NCI-H187 treated with DMSO at 0.1 percent for 48 hours (cell line): ENCODE measurements at places on chromosomes 6 and 20.

GRCh38 chr6:108739496-108740330 lies 108.5 kb upstream of the ARMC2 start:
- DNase-seq = no peak

GRCh38 chr6:29506446-29507067 lies 18.8 kb upstream of the MAS1L start:
- no peak for DNase-seq

DNA sequence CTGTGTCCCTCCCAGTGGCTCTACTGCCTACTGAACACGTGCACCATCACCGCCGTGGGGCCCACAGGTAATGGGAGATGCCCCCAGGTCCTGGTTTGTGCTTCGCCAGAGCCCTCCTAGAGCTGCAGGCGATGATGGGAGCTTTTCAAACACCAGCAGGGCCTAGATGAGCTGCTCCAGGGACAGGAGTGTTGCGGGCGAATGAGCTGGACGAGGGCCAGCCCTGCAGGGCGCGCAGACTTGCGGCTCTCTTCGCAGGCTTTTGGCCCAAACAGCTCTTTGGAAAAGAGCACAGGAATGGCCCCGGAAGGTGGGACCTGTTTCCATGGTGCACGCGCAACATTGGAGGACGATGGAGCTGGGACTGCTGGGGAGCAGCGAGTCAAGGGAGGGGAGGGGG lies 409.3 kb upstream of the SULF2 start:
- DNase-seq = no peak

GRCh38 chr6:148648754-148649453 lies 97.9 kb upstream of the UST start:
- no peak for DNase-seq

- DNase-seq = no peak
Observed at GRCh38 chr6:139325125-139325524, 33.3 kb upstream of the TXLNB start.

GRCh38 chr6:149938571-149939355 lies 3.1 kb upstream of the ULBP2 start:
- no peak for DNase-seq

- DNase-seq = no peak
Observed at GRCh38 chr6:117352466-117353081, 73.2 kb downstream of the ROS1 start.

DNA sequence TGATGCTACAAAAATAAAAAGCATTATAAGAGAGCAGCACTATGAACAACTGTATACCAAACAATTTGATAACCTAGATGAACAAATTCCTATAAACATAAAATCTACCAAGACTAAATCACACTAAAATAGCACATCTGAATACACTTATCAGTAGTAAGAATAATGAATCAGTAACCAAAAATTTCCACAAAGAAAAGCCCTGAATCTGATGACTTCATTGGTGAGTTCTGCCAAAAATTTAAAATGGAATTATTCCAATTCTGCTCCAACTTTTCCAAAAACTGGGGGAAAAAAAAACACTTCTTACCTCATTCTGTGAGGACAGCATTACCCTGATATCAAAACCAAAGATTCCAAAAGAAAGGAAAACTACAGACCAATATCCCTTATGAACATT lies 206.2 kb downstream of the WDR27 start:
- no peak for DNase-seq

GRCh38 chr6:21679761-21680265 lies 86.3 kb downstream of the SOX4 start:
- no peak for DNase-seq
